CD4-positive, alpha-beta T cell treated with Interleukin-15 for 4 hours (primary cell): ENCODE measurements at places on chromosomes 5 and 9.

DNA sequence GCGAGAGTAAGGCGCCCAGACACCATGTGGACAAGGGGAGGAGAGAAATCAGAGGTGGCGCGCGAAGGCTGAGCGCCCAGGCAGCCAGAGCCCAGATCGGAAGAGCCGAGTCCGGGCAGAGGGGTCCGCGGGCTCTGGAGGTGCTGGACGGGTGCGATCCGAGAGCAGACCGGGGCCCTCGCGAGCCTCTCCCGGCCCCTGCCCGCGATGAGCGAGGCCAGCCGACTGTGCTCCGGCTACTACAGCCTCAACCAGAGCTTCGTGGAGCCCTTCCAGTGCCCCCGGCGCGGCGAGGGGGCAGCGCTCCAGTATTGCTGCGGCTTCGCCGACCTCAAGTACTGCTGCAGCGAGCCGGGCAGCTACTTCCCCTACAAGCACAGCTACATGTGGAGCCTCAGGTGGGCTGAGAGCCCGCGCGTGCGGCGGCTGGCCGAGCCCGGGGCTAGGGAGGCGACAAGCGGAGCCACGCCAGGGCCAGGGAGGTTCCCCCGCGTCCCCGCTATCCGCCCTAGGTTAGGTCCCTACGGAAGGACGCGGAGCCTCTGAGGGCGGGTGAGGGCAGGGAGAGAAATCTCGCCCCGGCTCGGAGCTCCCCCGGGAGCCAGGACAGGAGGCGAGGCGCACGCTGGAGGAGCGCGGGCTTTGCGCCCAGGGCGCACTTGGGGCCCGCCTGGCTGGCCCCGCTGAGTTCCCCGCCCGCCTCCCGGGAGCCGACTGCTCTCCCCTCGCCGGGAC lies at the start of gene SHISAL2B:
SHISAL2B (plus strand) TSS at position 87 of the 735 bp plus-strand sequence; CDS start at position 208, 121 bp downstream.
- DNase-seq, result no peak

DNA sequence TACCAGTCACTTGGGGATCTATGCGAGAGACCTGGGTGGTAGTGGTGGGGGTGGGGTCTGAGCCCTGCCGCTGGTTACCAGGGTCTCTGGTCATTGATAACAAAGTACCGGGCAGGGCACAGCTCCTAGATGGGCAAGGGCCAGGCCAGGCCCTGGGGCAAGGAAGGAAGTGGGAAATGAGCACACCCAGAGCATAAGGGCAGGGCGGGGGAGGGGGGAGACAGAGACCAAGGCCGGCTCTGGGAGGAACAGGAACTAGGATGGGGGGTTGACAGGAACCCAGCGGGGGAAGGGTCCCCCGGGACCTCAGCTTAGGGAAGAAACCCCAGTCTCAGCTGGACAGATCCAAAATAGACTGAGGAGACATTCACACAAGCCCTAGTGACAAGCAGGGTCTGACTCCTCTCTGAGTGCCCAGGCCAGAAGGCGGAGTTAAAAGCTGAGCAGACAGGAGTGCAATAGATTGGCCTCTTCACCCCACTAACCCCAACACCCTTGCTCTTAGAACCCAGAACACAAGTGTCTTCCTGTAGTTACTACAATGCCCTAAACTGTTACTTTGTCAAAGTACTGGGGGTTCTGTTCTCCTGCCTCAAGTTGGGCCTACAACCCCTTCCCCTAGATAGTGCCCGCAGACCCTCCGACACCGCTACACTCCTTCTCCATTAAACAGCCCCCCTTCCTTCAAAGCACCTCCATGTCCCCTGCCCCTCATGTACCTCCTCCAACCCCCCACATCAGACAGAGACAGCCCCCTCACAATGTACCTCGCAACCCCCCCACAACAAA lies 628 bp downstream of the ATOSB start:
- DNase-seq, result peak; percentile 50

DNA sequence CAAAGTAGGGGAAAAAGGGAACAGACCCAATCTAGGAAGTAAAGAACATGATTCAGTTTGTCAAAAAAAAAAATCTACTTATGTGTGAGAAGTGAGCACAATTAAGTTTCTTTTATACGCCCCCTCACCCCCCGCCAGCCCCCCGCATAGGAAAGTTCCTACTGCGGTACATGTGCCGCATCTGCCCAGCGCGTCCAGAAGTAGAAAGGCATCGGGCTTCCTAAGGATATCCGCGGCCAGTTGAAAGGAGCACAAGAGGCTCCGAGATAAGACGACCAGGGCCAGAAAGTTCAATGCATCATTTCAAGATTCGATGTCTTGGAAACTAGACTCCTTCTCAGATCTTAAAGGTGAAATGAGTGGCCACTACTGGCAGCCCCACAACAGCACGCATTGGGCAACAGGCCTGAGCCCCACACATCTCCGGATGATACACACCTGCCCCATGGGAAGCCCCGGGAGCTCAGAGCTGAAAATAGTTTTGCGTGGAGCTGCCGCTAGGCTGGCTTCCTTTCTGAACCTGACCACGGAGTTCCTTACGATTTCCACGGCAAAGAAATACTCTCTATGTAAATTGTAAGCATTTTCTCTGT lies 203.9 kb downstream of the RAB3C start:
- no peak for DNase-seq

GRCh38 chr9:431701-432100 lies 217.0 kb downstream of the DOCK8 start:
- no peak for DNase-seq

DNA sequence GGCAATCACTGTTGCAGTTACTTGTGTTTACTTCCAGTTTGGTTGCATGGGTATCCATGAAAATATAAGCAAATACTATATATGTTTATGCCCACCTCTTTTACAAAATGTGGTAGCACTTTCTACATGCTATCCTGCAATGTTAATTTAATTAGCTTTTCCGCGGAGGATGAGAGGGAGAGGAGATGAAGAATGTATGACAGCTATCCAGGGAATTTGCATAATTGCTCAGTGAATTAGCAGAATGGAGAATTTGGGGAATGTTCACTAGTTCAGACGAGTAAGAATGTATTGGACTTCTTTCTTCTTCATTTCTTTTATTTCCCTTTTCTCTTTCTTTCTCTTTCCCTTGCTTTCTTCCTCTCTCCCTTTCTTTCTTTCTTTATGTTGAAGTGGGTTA lies 140.7 kb upstream of the SLC28A3 start:
- no peak for DNase-seq

GRCh38 chr5:126851501-126852011 lies 74.6 kb downstream of the LMNB1 start:
- peak; percentile 20 for DNase-seq

GRCh38 chr9:134632329-134632728 lies 9.3 kb upstream of the COL5A1 start:
- DNase-seq, result no peak

GRCh38 chr9:129436751-129437625 lies 183.9 kb downstream of the C9orf50 start:
- peak; percentile 18 for DNase-seq

DNA sequence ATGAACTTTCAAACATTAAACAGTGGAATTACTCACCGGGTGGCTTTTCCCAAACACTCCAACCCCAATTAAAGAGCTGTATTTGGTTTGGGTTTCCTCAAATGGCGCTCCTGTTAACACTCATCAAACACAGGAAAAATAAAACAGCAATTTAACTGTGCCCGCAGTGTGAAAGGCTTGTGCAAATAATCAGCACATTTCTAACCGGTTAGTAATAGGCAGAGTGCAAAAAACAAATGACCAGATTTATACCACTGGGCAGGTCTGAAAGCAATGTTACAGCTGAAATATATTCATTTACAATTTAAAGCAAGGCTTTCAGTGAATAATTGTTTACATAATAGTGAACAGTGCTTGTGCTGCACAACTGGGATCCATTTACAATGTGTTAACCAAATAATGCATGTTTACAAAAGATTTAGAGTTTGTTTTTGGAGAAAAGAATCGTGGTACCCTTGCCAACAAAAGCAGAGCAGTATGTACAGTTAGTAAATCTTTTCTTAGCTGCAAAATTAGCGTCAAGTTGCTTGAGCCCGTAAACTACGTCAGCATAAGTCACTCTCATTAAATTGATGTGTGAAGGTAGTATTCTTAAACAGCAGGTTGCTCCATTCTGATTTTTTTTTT lies 662.9 kb upstream of the ZNF608 start:
- no peak for DNase-seq

- DNase-seq, result no peak
Measured at GRCh38 chr5:54775645-54776044, 209.7 kb downstream of the ESM1 start.

DNA sequence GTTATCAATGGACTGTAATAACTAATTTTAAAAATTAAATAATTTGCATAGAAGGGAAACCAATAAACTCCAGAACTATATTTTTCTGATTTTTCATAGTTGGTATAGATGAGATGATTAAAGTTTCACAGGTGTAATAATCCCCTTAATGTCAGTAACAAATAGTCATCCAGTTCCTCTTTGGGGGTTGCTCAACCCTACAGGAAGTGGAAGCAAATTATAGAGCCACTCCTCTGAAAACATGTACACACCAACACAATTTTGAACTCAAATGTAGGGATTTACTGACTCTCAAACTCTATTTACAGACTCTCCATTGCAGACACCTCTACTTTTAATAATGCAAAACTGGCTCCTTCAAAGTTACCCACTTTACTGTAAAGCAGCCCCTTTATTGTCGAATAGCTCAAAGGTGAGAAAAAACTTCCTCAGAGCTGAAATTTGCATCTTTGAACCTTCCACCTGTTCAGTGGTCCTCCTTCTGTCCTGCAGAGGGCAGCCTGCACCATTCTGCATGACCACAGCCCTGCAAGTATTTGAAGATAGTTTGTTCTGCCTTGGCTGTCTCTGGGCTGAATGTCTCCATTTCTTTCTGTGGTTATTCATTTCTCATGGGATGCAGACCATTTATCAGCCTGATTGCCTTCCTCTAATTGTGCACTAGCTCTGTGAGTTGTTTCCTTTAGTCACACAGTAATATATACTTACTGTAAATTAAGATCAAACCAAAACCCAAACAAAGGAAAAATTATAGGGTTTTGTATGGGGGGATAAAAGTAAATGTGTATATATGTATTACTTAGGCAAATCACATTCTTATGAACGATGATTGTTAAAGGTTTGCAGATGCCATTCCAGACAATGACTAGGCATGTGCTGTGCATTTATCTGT lies 383.2 kb upstream of the SGCD start:
- DNase-seq, result peak; percentile 7

DNA sequence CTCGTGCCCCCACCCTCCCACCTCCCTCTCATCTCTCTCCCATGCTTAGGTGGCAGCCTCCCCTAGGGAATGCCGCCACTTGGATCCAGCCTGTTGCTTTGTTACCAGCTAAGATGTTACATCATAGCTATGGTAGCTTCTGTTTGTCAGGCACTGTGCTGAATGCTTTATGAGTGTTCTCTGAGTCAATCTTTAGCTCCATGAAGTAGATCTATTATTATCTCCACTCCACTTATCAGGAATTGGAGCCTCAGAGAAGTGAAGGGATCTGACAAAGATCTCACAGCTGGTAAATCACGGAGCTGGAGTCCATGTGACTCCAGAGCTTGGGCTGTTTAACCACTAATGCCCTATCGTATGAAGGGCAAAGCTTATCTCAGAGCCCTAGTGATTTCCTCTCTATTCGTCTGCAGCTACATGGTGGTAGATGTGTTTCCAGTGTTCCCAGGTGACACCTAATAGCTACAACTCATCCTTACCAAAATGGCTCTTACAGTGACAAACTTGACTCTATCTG lies 54.1 kb downstream of the GARNL3 start:
- DNase-seq, result no peak

DNA sequence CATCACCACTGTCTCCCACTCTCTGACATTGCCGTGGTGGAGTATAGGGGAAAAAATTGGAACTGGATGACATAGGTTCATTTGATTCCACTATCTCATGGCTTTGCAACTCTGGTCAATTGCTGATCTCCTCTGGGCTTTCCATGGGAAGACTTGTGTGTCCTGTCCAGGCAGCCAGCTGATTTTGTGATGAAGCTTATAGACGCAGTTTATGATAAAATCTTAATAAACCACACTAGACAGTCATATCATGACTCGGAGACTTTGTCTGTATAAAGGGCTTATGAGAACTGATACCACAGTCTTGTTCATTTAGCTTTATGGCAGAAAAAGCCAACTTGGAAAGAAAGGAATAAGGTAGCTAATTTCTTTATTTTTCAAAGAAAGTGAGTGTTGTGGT lies 296.5 kb downstream of the MAST4 start:
- DNase-seq, result no peak

- no peak for DNase-seq
Measured at GRCh38 chr5:172758077-172758833, 12.7 kb downstream of the DUSP1 start.

DNA sequence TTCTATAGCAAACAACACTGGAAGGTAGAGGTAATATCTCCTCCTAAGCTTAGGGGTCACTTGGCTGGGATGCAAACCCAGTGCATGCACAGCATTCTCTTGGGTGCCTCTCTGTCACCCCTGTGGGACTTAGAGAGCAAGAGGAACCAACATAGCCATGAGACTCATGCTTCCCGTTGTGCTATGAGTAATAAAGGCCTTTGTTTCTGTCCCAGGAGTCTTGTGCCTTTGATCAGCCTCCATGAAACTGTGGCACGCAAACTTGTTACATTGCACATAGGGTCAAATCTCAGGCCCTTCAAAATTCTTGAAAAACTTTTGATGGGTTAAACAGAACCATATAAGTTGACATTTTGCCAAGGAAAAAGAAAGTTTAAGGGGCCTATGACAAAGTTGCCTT lies 272.8 kb downstream of the TAF11L14 start:
- no peak for DNase-seq

GRCh38 chr5:28450997-28451396 lies 1412.6 kb upstream of the CDH9 start:
- DNase-seq, result no peak

DNA sequence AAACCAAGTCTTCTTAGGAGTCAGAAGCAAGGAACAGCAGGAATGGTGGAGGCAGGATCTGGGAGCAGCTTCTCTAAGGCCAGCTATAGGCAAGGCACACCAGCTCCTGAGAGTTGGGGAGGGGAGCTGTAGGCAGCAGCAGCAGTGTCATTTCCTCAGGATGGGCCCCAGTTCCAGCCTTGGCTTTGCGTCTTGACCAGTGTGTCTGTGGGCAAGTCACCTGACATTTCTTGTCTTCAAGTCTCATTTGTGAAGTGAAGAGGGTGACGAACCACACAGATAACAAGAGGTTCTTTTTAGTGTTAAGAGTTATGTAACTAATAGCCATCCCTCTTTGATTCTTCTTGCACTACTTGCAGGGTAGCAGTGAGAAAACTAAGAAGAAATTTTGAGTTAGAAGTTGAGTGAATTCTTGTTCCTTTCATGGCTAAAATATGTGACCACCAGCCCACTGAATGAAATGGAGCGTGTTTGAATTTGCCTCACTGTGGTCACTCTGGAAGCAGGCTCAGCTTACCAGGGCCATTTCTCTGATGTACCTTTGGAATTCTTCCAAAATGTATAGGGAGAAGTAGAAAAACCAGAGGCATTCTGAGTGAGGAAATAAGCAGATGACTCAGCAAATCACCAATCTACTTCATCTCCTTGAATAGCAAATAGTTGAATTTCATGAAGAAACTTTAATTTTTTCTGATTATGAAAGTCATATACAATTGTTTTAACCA lies 42.4 kb downstream of the RHOBTB3 start:
- DNase-seq, result no peak

GRCh38 chr5:121987052-121987684 lies 25.4 kb downstream of the SRFBP1 start:
- DNase-seq, result no peak
